ENCODE measurements at places on chromosomes 11 and 22.

GRCh38 chr11:117872420-117872961, 4.0 kb downstream of the FXYD6 start:
- DNase-seq = no peak

DNA sequence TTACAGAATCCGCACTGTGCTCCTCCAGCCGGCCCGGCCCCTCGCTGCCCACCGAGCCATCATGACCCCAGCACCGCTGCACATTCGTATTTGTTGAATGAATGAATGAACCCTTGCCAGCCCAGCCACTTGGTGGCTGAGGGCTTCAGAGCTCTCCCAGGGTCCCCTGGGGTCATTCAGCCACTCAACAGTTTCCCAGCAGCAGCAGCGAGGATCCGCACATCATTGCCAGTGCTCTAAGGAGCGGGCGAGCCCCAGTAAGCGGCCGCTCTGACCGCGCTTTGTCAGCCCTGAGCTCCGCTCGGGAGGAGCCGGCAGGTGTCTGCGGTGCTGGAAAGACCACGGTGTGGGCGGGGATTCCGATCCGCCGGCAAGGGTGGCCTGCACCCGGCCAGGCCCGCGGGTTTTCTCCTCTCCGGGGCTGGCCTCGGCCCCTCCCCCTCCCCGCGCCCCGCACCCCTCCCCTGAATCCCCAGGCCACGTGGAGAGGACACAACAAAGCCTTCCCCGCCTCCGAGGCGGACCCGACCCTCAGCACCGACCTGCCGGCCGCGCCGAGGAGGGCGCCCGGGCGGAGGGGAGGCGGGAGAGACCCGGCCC, 563 bp downstream of the BID start:
- DNase-seq = no peak

GRCh38 chr11:45336136-45336535, 50.0 kb upstream of the SYT13 start:
- DNase-seq = no peak

DNA sequence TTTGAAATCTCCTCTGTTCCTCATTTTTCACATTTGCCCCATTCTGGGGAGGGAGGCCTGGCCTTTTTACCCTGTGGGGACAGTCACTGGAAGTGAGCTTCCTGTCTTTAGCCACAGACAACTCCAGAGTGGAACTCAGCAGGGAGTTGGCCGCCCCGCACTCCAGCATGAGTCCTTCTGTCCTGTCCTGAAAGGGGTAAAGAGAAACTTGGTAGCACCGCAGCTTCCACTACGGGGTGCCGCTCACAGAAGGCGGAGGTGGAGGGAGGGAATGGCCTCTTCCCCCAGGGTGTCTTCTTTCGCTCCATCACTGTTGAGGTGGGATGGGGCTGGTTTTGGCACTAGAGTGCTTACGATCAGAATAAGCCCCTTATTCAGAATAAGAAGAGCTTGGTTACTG, 132.2 kb downstream of the ST3GAL4 start:
- no peak for DNase-seq

GRCh38 chr22:50220603-50221409, 20.0 kb downstream of the SELENOO start:
- DNase-seq = no peak

- DNase-seq = no peak
Observed at GRCh38 chr11:126054408-126054807, 8.3 kb downstream of the CDON start.

Data from cortex of kidney (tissue), 1 donor.